ENCODE measurements at places on chromosomes 16 and 17.
A peak's percentile ranks its signal among the peaks of the same experiment; 100 is the strongest.

- peak overlapping the region; percentile 82 for H3K27ac ChIP-seq
- H3K4me1 ChIP-seq, result peaks cover 13% of the 10 kb centered on the region
- no peaks in the 10 kb centered on the region for H3K27me3 ChIP-seq
- no peak overlapping the region for H3K4me3 ChIP-seq
- no peaks in the 10 kb centered on the region for H3K36me3 ChIP-seq
- DNase-seq, result no peak
Measured at GRCh38 chr16:10557750-10558149, 22.6 kb downstream of the EMP2 start.

GRCh38 chr16:3465301-3465700 lies 21.8 kb downstream of the NAA60 start:
- no peak overlapping the region for H3K27ac ChIP-seq
- H3K36me3 ChIP-seq, result no peaks in the 10 kb centered on the region
- H3K4me3 ChIP-seq, result no peak overlapping the region
- DNase-seq, result no peak

DNA sequence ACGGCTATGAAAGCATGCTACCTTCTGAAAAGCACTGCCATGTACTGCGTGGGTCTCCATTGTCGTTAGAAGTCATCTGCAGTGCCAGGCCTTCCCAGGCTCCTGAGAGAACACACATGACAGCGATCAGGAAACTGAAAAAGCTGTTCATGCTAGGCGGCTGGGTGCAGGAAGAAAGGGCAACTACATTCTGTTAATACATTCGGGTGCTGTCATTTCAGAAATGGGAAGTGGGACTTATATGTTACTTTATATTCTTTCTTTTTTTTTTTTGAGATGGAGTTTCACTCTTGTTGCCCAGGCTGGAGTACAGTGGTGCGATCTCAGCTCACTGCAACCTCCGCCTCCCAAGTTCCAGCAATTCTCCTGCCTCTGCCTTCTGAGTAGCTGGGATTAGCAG lies 19.9 kb downstream of the CFAP20 start:
- peaks cover 22% of the 10 kb centered on the region for H3K36me3 ChIP-seq
- no peak for DNase-seq
- no peak overlapping the region for H3K4me3 ChIP-seq
- H3K27ac ChIP-seq, result no peak overlapping the region

DNA sequence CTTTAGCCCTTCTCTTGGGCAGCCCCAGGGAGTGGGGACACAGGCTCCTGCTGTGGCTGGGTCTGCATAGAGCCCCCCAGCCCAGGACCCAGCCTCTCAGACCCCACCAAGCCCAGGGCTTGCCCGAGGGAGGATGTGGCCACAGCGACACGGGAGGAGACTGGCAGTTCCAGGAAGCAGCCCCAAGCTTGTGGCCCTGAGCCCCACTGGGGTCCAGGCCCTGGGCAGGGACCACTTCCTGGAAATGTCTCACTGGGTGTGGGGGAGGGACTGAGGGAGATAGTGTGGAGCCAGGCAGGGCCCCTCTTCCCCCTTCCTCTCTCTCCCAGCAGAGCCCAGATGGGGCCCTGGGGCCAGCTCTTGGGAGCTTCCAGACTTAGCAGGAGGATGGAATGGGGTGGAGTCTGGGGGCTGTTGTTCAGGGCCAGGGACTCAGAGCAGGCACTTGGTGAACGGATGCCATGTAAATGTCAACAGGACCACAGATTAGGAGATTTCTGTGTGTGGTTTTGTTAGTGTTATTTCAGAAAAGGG lies 35.3 kb downstream of the ADGRG5 start:
- no peak overlapping the region for H3K27ac ChIP-seq
- H3K4me1 ChIP-seq, result no peaks in the 10 kb centered on the region
- DNase-seq, result no peak

- H3K27ac ChIP-seq, result peak overlapping the region; percentile 39
- no peaks in the 10 kb centered on the region for H3K27me3 ChIP-seq
- no peak overlapping the region for H3K4me3 ChIP-seq
- no peaks in the 10 kb centered on the region for H3K36me3 ChIP-seq
Measured at GRCh38 chr17:68706356-68706920, 105.3 kb upstream of the FAM20A start.

DNA sequence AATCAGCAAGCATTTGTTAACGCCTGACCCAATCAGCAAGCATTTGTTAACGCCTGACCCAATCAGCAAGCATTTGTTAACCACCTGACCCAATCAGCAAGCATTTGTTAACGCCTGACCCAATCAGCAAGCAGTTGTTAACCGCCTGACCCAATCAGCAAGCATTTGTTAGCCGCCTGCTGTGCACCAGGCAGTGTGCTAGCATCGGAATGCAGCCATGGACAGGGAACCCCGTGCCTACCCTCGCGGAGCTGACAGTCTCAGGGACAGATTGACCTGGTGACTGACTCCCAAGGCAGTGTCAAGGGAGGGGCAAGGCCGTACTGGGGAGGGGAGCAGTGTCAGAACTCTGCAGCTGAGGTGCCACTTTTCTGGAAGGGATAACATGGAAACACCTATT lies 66.9 kb downstream of the ABR start:
- no peak for DNase-seq
- no peaks in the 10 kb centered on the region for H3K36me3 ChIP-seq
- peaks cover 63% of the 10 kb centered on the region for H3K4me1 ChIP-seq

DNA sequence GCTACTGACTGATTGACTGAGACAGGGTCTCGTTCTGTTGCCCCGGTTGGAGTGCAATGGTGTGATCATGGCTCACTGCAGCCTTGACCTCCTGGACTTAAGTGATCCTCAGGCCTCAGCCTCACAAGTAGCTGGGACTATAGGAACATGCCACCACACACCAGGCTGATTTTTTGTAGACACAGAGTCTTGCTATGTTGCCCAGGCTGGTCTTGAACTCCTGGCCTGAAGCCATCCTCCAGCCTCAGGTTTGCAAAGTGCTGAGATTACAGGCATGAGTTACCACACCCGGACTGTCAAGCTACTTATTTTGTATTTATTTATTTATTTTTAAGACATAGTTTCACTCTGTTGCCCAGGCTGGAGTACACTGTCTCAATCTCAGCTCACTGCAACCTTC lies 55.2 kb downstream of the METTL16 start:
- peaks cover 51% of the 10 kb centered on the region for H3K36me3 ChIP-seq
- DNase-seq, result no peak
- no peak overlapping the region for H3K4me3 ChIP-seq
- no peaks in the 10 kb centered on the region for H3K27me3 ChIP-seq
- peaks cover 6% of the 10 kb centered on the region for H3K4me1 ChIP-seq

GRCh38 chr17:40293363-40293762 lies 5.7 kb downstream of the CDC6 start:
- no peak for DNase-seq
- no peaks in the 10 kb centered on the region for H3K36me3 ChIP-seq
- no peak overlapping the region for H3K27ac ChIP-seq
- H3K27me3 ChIP-seq, result no peaks in the 10 kb centered on the region
- no peak overlapping the region for H3K4me3 ChIP-seq
- H3K4me1 ChIP-seq, result no peaks in the 10 kb centered on the region

GRCh38 chr17:32285306-32285705 lies 19.7 kb downstream of the RHBDL3 start:
- H3K4me3 ChIP-seq, result no peak overlapping the region
- no peaks in the 10 kb centered on the region for H3K36me3 ChIP-seq
- H3K4me1 ChIP-seq, result peaks cover 6% of the 10 kb centered on the region
- H3K27me3 ChIP-seq, result peaks cover 12% of the 10 kb centered on the region
- H3K27ac ChIP-seq, result no peak overlapping the region

DNA sequence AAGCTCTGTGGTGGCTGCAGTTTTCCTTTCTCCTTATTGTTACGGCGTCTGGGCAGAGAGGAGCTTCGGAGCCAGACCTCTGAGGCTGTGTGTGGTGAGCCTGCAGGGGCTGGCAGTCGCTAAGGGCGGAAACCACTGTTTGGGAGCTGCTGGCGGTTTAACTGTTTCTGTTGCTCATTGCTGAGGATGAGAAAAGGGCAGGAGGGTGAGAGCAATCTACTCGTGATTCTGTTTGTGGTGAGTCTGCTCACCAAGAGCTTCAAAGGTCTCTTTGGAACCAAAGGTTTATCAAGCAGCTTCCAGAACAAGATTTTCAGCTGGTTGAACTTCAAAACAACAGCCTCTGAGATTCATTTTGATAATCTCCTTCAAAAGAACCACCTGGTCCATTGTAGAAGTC lies 143.9 kb downstream of the ANKFN1 start:
- no peak for DNase-seq
- no peak overlapping the region for H3K4me3 ChIP-seq
- H3K36me3 ChIP-seq, result no peaks in the 10 kb centered on the region
- H3K27ac ChIP-seq, result no peak overlapping the region
- H3K27me3 ChIP-seq, result no peaks in the 10 kb centered on the region

DNA sequence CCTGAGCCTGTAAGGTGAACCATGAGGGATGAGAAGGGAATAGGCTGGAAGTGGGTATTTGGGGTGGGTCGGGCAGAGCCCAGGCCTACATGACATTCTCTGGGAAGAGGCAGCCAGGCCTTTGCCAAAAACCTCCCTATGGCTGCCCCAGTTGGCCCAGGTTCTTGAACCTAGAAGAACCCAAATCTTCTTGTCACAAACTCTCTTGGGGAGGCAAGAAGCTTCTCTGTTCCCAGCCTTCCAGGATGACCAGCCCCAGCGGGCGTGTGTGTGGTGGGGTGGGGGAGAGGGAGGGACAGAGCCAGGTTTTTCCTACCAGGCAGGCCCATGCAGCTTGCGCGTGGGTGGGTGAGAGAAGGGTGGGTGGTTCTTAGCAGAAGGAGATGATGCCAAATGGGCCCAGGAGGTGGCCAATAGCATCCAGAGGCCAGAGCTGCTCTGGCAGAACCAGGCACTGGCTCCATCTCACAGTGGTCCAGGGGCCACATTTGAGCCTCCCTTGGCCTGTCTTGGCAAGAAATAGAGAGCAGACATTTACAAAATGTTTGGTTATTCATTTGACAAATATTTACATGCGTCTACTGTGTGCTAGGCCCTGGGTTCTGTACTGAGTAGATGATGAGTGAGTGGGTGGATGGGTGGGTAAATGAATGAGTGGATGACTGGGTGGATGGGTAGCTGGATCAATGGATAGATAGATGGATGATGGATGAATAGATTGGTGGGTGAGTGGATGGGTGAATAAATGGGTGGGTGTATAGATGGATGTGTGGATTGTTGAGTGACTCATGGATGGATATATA lies 44.3 kb upstream of the PLCG2 start:
- no peak for DNase-seq
- H3K36me3 ChIP-seq, result no peaks in the 10 kb centered on the region
- H3K27ac ChIP-seq, result no peak overlapping the region
- peaks cover 4% of the 10 kb centered on the region for H3K4me1 ChIP-seq
- no peak overlapping the region for H3K4me3 ChIP-seq

GRCh38 chr17:8867361-8867981 lies at the start of gene PIK3R6:
PIK3R6 (minus strand) TSS chr17:8867674; CDS start chr17:8849794, 17,880 bp downstream.
- no peaks in the 10 kb centered on the region for H3K27me3 ChIP-seq
- peak within 1 kb of the TSS; percentile 33 for H3K4me3 ChIP-seq
- no peaks in the 10 kb centered on the region for H3K4me1 ChIP-seq

- peak overlapping the region; percentile 100 for H3K27ac ChIP-seq
- DNase-seq, result no peak
- peak overlapping the region; percentile 78 for H3K4me3 ChIP-seq
- H3K36me3 ChIP-seq, result peaks cover 62% of the 10 kb centered on the region
- peaks cover 18% of the 10 kb centered on the region for H3K4me1 ChIP-seq
Measured at GRCh38 chr17:41690497-41690896, 1.8 kb downstream of the EIF1 start.

DNA sequence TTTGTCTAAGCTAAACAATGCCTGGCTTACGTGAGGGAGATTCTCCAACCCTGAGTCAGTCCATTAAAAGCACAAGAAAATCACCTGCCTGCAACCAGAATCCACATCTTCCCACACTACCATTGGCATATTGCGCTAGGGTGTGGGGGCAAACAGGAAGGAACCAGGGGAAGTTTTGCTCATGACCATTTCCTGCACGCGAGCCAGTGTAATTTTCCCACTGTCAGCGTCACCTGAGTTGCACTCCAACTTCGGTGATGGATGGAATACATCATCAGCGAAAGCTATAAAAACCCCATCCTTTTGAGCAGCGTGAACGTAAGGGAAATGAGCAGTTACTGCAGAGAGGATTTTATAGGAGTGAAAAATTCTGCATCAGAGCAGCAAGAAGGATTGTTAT lies 167.9 kb upstream of the NOL11 start:
- peaks cover 43% of the 10 kb centered on the region for H3K4me1 ChIP-seq
- H3K27me3 ChIP-seq, result no peaks in the 10 kb centered on the region
- H3K36me3 ChIP-seq, result no peaks in the 10 kb centered on the region

DNA sequence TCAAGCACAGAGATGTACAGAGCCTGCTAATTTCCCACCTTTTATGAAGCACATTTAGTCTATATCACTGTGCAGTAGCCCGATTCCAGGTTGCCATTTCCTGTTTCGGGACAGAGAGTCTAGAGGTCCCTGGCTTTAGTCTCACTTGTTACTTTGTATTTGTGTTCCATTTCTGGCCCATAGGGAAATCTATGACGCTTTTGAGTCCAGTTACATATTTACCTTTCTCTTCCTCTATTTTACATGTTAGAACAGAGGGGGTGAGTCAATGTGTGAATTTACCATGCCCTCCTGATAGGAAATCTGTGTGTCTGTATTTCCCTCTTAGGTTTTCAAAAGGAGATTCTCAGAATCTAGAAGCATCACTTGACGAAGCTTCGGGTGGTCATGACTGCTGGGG lies 227.1 kb upstream of the ZFHX3 start:
- no peak overlapping the region for H3K4me3 ChIP-seq
- H3K36me3 ChIP-seq, result no peaks in the 10 kb centered on the region
- H3K27ac ChIP-seq, result no peak overlapping the region
- no peaks in the 10 kb centered on the region for H3K27me3 ChIP-seq

- H3K36me3 ChIP-seq, result no peaks in the 10 kb centered on the region
- no peak overlapping the region for H3K27ac ChIP-seq
Measured at GRCh38 chr16:59356709-59357108, 622.6 kb upstream of the GOT2 start.

DNA sequence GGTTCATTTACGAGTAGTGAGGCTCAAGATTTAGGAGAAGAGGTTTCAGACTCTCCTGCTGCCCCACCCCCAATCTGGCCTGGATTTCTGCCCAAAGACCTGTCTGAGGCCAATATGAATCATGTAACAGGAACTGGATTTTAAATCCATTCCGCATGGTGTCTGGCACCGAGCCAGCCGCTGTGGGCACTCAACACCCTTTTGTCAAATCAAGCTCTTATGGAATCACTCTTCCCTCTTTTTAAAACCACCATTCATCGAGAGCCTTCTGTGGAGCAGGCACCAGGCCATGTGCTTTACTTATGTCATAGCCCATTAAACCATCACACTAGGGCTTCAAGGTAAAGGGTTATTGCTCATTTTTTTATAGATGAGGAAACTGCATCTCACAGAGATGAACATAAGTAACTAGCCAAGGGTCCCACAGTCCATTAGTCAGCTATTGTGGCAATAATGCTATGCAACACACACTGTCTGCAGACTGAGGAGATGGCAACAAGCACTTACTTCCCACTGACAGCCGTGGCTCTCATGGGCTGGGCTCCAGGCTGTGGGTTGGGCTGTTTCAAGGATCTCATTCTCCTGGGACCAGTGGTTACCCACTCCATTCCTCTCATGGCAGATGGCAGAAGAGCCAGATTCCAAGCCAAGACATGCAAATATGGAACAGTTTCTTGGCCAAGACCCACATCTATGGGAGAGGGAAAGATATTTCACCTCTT lies 93.6 kb downstream of the WSCD1 start:
- H3K36me3 ChIP-seq, result no peaks in the 10 kb centered on the region
- no peak overlapping the region for H3K27ac ChIP-seq
- H3K4me1 ChIP-seq, result no peaks in the 10 kb centered on the region

- no peaks in the 10 kb centered on the region for H3K27me3 ChIP-seq
- no peak overlapping the region for H3K4me3 ChIP-seq
- H3K27ac ChIP-seq, result no peak overlapping the region
- H3K36me3 ChIP-seq, result no peaks in the 10 kb centered on the region
- no peaks in the 10 kb centered on the region for H3K4me1 ChIP-seq
Measured at GRCh38 chr17:82866590-82867191, 26.9 kb upstream of the ZNF750 start.
